Caki2 (cell line): ENCODE measurements at places on chromosomes 3 and 15. TPM values are rescaled to one million over a fixed set of nuclear protein-coding genes. Genes with fewer than 3 reads are reported as not detected.
A peak's percentile ranks its signal among the peaks of the same experiment; 100 is the strongest.

ENTPD3 gene
- total RNA-seq = not detected in 2 replicates

RPN1 gene
- 269 and 321 TPM in 2 replicates for total RNA-seq

DNA sequence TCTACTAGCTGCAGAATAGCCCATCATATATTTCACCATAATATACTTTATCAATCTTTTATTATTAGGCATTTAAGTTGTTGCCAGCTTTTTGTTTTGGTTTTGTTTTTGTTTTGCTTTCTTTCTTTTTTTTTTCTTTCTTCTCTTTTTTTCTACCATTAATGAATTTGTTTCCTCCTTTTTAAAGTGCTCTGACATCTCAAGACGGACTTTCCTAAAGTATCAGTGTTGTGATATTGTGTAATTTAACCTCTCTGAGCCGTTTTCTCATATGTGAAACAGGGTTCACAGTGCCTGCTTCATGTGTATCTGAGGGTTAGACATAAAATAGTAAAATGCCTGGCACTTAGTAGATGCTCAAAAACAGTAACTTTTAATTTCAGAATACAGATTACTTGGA is 109.5 kb upstream of the IL12A start:
- no peak for DNase-seq

- DNase-seq = no peak
These were observed 413.0 kb downstream of the TUSC7 start for GRCh38 chr3:117122609-117123008.

GRCh38 chr15:34019369-34019990 is 19.5 kb downstream of the AVEN start:
- no peak for DNase-seq

DNA sequence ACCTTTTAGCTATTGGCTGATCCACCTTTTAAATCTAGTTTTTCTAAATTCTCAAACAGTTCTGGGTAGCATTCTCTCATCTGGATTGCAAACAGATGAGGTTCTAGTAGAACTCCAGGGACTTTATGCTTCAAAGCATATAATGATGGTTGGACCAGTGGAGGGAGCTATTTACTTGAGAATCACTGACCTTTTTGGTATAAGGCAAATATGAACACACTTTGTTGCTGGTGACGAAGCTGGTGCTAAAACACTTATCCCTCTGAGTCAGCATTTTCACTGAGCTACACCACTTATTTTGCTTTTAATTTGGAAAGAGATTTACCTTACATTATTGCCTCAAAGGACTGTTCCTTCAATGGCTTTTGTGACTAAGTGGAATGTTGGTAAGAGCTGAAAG is 58.6 kb upstream of the SLITRK3 start:
- peak; percentile 69 for DNase-seq
